Fibroblast of skin of right quadriceps (primary cell): ENCODE measurements at places on chromosomes 7 and 10.
A peak's percentile ranks its signal among the peaks of the same experiment; 100 is the strongest.

GRCh38 chr7:157926521-157927150, 589.8 kb downstream of the DNAJB6 start:
- DNase-seq, result no peak

DNA sequence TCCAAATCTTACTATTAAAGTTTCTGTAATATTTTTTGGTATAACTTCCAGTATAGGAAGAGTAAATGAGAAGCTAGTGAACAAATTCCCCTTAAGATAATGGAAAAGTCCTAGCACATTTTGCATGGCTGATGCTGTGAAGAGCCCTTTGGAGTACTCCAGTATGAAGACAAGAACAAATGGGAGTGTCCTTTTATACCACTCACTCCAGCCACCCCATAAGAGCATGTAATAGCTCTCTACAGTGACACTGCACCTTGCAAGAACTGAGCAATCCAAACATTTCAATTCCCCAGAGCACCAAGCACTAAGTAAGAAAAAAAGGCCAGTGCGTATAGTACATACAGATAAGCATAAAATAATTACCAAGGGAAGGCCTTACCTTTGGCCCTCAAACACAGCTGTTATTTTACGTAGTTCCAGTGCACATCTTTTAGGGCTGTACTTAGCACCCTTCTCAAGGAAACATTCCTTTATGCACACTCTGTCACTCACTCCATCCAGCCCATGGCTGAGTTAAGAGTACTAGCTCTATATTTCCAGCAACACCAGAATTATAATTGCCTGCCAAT, 135.4 kb downstream of the ST7 start:
- no peak for DNase-seq

GRCh38 chr10:77809336-77809735, 117.2 kb downstream of the DLG5 start:
- DNase-seq, result no peak

GRCh38 chr10:95229724-95230627, 35.9 kb downstream of the ACSM6 start:
- peak; percentile 98 for DNase-seq

DNA sequence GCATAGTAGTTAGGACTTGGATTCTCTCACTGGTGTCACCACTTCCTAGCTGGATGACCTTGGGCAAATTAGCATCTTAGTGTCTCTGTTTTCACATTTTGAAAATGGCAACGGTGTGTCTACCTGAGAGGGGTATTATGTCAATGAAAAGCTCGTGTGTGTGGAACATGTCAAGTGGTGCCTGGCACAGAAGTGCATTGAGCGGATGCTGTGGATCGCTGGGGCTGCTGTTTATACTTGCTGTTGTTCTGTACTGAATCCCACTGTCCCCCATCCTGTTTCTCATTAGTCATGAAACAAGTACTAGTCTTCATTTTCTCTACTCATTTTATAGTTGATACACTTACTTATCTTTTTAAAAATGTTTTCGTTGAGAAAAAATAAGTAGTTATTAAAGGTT, 26.1 kb downstream of the RBM33 start:
- no peak for DNase-seq

- no peak for DNase-seq
Observed at GRCh38 chr7:44431091-44431608, 59.3 kb downstream of the NUDCD3 start.

GRCh38 chr7:4818000-4818794, 42.8 kb downstream of the AP5Z1 start:
- DNase-seq, result no peak

DNA sequence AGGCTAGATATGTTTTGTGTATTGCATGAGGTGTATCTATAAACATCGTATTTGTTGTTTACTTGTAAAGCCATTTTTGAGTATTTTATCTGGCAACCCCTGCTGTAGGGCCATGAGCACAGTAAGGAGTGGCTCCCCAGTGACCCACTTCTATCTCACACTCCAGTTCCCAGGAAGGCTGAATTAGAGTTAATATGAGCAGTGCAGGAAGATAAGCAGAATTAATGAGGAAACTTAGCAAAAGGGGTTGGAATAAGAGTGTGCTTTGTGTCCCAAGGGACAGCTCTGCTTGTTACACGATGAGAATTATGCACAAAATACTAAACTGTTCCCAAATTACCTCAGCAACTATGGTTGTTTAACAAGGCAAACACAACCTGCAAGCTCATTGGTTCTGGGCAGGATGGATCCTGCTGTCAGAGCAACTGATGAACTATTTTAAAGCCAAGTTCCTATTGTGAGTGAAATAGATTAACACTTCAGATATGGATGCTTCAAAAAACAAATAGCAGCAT, 1005.8 kb downstream of the NRG3 start:
- no peak for DNase-seq

GRCh38 chr7:122983261-122983660, 12.2 kb downstream of the TAS2R16 start:
- no peak for DNase-seq
